ENCODE measurements at places on chromosomes 7 and 10.

GRCh38 chr7:122628651-122629411, 70.1 kb downstream of the RNF133 start:
- no peak for DNase-seq

GRCh38 chr10:38032886-38033285, 22.4 kb downstream of the ZNF33A start:
- DNase-seq: no peak

GRCh38 chr10:34181553-34182300, 633.4 kb downstream of the PARD3 start:
- DNase-seq: no peak

GRCh38 chr7:31488562-31489203, 25.2 kb upstream of the ITPRID1 start:
- DNase-seq: no peak

DNA sequence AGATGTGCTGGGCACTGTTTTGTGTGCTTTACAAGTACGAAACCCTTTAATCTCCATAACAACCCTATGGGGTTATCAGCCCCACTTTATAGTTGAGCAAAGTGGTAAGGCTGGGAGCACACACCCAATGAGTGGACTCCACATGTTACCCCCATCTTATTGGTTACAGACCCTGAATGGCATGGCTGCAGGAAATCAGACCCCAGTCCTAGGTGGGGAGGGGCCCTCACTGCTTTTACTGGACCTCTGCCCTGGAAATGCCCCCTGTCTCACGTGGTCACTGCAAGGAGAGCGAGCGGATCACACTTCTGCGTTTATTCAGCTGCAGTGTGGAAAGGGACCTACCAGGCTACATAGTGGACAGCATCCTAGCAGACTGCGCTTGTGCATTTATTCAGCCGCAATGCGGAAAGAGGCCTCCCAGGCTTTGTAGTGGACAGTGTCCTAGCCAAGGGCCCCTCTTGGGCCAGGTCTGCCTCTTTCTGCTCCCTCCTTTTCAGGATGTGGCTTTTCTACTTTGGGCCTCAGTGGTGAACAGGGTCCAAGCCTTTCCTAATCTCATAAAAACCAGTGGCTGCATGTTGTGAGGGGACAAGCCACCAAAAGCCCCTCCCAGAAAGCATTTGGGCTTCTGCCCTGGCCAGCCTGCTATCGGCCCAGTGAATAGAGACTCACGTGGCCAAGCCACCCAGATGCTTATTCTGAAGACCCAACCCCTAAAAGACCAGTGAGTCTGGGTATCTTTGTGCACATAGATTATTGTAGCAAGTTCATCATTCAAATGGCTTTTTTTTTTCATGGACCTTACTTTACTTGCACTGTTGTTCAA, 405.7 kb upstream of the RNF32 start:
- DNase-seq: no peak
